CD4-positive, alpha-beta T cell treated with Interleukin-17A for 1 hour (primary cell): ENCODE measurements at places on chromosomes 2 and 18.

DNA sequence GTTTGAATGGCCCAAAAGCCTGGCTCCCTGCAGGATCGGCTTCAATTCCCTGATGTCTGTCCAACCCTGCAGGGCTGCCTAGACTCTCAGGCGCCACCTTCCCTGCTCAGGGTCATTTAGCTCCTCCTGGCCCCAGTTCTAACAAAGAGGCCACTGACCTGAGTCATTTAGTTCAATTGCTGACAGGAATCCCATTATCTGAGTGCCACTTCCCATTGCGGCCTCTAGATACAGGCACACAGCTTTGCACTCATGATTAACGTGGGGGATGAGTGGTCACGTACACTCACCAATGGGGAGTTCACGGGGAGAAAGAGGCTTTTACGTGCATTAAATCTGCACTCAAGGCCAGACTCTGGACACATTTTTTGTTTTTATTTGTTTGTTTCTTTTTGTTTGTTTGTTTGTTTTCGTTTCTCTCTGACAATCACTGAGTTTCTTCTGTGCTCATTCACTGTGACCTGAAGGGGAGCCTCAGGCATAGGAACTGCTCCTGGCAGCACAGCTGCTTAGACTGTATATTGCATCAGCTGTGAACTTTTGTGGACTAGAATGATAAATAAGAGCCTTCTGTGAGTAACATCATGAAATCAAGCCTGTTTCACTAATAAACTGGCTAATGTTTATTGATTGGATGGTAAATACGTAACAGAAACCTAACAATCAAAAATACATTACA lies 118.9 kb upstream of the CTNNA2 start:
- no peak for DNase-seq

DNA sequence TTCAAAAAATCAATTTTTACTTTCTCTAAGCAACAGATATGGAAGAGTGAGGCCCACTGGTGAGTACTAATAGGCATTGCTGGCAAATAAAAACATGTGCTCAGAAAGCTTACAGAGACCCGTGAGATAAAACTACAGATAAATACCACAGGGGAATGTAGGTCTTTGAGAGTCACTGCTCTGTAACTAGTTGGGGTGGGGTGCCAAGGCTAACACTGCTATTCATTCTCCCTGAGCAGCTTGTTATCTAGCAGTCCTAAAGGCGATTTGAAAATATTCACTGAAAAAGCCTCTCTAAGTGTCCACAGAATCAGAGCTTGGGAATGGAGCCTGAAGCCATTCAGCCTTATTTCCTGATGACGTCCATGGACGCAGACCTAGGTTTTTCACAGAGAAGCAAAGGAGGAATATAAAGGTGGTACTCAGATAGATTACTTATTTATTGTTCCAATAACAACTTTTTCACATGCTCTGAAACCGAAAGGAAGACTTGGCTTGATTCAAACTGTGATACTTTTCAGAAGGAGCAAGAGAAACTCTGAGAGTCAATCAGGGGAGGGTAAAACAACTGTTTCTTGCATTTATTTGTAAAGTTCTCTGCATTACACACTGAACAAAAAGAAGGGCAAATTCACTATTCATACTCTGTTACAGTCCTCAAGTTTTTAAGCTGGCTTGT lies 188.4 kb downstream of the PPP1R1C start:
- no peak for DNase-seq

DNA sequence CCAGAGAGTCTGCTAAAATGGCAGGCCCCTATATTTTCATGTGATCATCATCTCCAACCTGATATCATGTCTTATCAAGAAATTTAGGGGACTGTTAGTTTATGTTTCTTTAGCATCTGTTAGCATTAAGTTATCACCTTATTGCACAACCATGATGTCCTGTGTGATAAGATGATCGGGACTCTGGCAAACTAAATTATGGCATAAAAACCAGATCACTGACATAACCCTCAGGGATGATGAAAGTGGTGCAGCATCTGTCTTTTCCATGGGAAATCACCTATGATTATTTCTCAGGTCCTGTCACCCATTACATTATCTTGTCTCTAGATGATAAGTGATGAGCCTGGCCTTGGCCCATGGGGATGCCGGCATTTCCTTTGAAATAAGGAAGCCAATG lies 458.6 kb upstream of the DCC start:
- DNase-seq: no peak

DNA sequence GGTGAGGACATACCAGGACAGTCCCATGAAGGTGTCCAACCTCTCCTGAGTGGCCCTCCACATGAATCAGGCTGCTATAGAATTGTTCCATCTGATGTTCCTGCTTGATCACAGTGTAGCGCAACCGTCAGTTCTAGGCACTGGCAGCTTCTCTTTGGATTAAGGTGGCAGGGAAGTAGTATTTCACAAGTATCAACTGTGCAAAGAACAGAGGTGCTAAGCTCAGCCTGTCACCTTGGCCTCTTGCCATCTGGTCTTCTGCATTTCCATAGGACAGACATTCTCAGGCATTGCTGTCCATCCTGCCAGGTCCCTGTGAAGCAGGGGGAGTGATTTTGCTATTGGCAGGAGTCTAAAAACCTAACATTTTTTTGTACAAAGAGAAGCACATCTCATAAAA lies 182.2 kb upstream of the EPAS1 start:
- no peak for DNase-seq

DNA sequence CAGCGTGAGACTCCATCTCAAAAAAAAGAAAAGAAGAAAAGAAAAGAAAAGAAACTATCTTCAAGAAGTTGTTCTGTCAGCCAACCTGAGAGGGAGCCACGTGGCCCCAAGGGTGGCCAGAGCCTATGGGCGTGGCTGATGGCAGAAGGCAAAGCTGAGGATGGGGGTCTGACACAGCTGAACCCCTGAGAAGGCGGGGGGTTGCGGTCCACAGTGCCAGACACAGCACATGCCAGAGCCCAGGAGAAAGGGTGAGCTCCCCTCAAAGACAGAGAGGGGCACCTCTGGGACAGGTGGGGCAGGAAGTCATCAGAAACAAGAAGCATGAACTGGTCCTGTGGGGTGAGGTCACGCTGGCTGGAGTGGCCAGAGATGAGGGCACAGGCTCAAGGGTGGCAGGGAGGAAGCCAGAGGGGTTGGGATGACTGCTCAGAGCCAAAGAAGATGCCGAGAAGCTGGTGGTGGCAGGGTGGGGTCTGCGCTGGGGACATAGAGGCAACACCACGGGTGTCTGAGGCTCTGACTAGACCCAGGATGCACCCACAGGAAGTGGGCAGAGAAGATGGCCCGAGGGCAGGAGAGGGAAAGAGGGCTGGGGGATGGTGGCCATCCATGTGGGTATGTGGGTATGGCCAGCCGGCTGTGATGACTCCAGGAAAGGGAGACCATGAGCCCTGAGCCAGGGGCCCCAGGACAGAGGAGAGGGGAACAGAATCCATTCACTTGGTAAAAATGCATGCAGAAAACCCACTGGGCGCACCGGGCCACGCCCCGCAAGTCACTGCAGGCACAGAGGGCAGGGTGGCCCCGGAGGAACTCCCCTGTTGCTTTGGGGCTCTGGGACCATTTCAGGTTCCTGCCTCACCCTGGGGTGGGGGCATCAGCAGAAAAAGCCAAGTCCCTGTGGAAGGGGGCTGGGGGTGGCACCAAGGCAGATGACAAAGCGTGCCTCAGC lies 8.4 kb downstream of the KIF1A start:
- no peak for DNase-seq

- DNase-seq: no peak
Observed at GRCh38 chr18:24249716-24250115, 110.9 kb downstream of the CABYR start.

DNA sequence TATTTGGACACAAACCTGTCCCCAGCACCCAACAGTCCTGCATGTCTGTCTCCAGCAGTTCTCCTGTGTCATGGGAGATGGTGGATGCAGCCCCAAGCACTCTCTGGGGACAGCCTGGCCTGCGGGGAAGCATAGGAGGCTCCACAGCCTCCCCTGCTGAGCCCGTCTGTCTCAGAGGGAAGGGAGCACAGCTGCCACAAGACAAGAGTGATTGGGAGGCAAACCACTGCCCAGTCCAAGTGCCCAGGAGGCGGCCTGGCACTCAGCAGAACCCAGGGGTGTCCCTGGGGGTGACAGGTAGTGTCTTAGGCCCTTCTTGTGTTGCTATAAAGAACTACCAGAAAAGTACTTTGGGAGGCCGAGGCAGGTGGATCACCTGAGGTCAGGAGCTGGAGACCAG lies 211.2 kb upstream of the MYT1L start:
- no peak for DNase-seq

DNA sequence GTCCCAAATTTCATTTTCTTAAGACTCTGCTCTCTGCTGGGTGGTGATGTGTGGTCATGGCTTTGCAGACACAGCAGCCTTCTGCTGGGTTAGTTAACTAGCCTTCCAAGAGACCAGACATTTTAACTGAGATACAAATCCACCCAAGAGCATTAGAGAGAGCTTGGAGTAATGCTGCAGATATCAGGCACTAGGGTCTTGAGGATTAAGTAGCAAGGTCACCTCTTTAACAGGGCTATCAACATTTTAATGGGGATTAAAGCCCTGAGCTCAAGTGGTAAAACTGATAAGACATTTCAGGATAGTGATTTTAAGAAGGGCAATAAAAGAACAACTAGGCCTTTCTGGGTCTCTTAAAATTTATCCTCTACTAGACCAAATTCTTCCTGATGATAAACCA lies 461.2 kb downstream of the MEIS1 start:
- no peak for DNase-seq

- no peak for DNase-seq
Observed at GRCh38 chr18:38883111-38883510, 1317.5 kb upstream of the CELF4 start.

GRCh38 chr2:43086451-43087221 lies 139.8 kb downstream of the ZFP36L2 start:
- no peak for DNase-seq

- no peak for DNase-seq
Observed at GRCh38 chr2:120736624-120737339, 1.1 kb downstream of the GLI2 start.
